A549 (cell line): ENCODE measurements at places on chromosomes 7 and 10. TPM values are rescaled to one million over a fixed set of nuclear protein-coding genes. Genes with fewer than 3 reads are reported as not detected.

MBL2 gene
- not detected in 3 replicates for polyA plus RNA-seq

PNLIPRP3 gene
- not detected in 3 replicates for polyA plus RNA-seq

DNA sequence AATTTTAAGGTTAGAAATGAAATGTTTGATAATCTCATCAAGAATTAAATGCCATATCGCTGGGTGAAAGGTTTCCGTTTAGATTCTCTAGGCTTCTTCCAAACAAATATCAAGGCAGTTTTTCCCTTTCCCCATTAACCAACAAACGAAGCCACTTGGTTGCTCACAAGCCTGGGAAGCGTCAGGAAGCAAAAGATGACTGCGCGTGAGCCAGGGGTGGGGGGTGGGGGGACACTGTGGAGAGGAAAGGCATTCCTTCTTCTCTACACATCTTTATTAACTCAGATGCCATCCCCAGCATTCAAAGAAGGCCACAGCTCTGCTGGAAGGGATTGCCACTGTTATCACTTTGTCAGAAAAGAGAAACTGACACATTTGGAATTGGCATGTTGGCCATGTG lies 207.1 kb downstream of the TRIL start:
- no peak for DNase-seq

DNA sequence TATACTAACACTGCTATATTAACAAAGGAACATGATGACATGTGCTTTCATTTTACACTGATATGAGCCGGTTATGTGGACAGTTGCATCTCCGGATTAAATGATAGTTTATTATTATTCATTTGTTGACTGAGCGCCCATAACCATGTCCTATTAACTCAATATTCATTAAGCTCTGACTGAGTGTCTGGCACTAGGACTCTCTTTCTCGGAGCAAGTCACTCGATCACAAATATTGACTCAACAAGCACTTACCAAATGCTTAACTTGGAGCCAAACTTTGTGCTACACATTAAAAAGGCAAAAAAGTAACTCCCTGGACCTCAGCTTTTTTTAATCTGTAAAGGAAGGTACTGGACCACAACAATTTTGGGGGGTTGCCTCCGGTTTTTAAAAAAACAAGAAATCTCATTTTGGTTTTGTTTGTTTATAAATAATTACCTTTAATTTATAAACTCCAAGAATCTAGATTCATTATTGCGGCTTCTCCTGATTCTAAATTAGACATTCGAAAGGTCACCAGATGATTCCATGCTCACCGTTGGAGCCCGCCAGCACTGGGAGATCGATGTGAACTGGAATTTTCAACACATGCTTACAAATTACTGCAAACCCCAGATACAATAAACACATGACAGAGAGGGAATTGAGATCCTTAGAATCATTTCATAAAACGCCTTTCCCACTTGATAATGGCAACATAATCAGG lies 8.9 kb upstream of the LYZL1 start:
- no peak for DNase-seq

- DNase-seq: no peak
Observed at GRCh38 chr10:95505641-95506040, 55.5 kb downstream of the SORBS1 start.

DNA sequence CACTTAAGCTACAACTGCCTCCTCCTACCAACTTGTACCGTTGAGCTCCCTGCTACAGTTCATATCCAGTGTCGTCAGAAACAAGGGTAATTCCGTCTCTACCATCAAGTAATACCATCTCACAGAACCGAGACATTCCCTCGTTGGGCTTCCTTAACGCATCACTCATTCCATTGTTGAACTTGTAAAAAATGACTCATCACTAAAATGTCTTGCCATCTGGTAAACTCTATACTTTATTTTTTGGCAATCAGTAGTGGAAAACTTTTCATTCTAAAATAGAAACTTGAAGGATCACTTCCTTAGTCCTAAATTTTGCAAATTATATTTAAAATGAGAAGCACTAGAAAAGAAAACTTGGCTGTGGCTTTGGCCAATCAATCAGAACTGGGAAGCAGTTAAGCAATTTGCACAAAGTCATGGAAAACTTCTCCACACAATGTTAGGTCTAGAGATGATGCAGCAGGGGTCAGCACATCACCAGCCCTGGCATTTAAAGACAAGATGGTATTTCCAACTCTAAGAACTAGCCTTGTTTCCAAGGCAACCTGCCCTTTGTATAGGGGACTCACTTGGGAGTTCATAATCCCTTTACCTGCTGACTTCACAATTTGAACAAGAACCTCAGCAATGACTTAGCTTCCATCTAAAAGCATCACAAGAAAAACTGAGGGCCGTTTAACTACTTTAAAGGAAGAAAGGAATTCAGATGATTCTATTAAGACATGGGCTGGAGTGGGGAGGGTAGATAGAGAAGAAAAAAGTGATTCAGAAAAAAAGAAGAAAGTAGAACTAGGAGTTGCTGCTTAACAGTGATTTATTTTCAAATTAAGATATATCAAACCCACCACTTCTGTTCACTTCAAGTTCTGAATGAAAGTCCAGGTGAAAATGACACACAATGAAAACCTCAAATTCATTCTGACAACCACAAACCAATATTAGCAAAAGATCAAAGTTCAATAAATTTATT lies 288.1 kb downstream of the PARD3 start:
- DNase-seq: peak; percentile 72
